ENCODE measurements at places on chromosomes 5 and 9.

- H3K27me3 ChIP-seq = no peaks in the 10 kb centered on the region
- H3K36me3 ChIP-seq = no peaks in the 10 kb centered on the region
- no peak overlapping the region for H3K27ac ChIP-seq
- H3K4me1 ChIP-seq = peaks cover 17% of the 10 kb centered on the region
- no peak overlapping the region for H3K4me3 ChIP-seq
These were observed 3.2 kb downstream of the TGFBR1 start for GRCh38 chr9:99108131-99108530.

DNA sequence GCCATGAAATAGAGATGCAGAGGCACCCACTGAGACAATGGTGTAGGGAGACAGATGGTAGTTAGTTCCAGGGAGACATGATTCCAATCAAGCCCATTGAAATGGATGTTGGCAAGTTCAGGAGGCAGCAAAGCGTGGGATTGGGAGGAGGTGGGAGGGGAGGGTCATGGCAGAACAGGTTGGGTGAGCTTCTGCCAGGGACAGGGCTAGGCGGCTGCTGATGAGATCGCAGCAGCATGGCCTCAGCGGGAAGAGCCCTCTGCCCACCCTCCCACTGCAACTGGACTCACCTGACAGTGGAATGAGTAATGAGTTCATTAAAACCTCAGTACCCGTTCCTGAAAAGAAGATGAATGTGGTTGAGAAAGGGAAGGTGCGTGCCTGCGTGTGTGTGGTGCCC is 418.2 kb downstream of the CDK5RAP2 start:
- H3K36me3 ChIP-seq = no peaks in the 10 kb centered on the region
- no peak for DNase-seq
- H3K4me1 ChIP-seq = no peaks in the 10 kb centered on the region
- H3K27ac ChIP-seq = no peak overlapping the region

DNA sequence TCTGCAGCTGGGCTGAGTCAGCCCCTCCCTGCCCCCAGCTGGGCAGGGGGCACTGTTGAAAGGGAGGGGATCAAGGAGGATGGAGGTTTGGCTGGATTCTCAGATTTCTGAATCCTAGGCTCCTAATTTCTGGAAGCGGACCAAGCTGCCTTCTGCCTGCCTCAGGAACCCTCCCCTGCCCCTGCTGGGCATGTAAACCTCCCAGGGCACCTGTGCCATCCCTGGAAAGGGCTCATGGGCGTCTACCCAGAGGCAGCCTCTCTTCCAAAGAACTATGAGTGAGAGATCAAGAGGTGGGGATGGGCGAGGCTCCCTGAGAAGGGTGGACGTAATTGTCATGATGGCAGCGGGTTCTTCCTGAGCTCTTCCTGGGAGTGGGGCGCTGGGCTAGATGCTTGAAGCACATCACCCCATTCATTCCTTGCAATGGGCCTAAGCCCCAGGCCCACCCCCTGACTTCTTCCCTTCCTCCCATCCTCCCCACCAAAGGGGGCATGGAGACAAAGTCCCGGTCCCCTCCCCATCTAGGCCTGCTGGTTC is 21.6 kb downstream of the CSF1R start:
- H3K4me3 ChIP-seq = no peak overlapping the region
- no peaks in the 10 kb centered on the region for H3K27me3 ChIP-seq
- no peak for DNase-seq

- no peak overlapping the region for H3K4me3 ChIP-seq
- no peaks in the 10 kb centered on the region for H3K36me3 ChIP-seq
- H3K27me3 ChIP-seq = peaks cover 14% of the 10 kb centered on the region
- DNase-seq = no peak
- no peaks in the 10 kb centered on the region for H3K4me1 ChIP-seq
These were observed 20.1 kb upstream of the SLC36A1 start for GRCh38 chr5:151427258-151427657.

DNA sequence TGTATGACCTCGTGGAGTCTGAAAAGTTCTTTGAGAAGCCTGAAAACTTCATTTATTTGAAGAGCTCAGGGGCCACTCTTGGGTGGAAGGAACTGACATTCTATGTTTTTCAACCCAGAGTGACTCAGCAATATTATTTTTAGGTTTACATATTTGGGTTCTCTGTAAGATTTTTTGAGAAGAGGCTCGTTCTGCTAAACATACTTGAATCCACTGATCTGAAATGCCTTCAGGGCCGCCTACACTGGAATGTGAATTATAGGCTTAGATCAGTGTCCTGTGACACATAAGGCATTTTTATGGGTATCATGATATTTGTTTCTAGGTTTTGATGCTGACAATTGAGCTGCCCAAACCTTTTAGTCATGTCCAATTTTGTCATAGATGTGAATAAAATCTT is 86.2 kb downstream of the PSAT1 start:
- no peaks in the 10 kb centered on the region for H3K36me3 ChIP-seq
- no peak overlapping the region for H3K4me3 ChIP-seq
- no peaks in the 10 kb centered on the region for H3K27me3 ChIP-seq
- no peak for DNase-seq

DNA sequence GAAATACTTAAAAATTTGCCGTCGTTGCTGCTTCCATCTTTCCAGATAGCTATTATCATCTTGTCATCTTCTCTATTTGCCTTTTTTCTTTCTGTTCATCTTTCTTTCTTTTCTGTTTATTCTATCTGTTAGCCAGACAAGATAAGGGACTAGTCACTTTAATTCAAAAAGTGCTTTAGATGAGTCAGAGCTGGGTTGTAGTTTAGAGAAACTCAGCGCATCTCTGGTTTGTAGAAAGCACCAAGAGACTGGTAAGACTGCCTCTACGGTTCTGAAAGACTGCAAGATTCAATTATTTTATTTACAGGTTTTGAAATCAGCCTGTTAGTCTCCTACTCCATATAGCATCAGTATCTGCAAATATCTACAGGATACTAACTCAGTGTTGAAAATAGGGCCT is 562.8 kb upstream of the RIOK2 start:
- no peaks in the 10 kb centered on the region for H3K36me3 ChIP-seq
- DNase-seq = no peak
- H3K27me3 ChIP-seq = no peaks in the 10 kb centered on the region
- H3K27ac ChIP-seq = no peak overlapping the region
- no peak overlapping the region for H3K4me3 ChIP-seq

DNA sequence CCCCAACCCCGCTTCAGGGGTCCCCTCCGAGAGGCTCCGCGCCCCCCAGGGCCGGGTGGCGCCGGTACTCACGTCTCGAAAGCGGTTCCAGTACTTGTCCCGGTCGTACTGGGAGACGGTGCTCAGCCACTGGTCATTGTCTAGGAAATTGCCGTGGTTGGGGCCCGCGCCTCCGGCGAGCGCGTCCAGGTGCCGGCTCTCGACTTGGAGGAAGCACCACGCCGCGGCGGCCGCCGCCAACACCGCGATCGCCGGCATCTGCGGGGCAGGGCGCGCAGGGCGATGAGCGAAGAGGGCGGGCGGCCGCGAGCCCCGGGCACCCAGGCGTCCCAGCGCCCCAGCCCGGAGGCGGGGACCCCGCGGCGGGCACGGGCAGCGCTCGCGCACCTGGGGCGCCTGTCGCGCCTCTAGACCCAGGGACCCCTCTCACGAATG is 808 bp downstream of the SPOCK1 start:
- no peak overlapping the region for H3K4me3 ChIP-seq
- H3K27me3 ChIP-seq = no peaks in the 10 kb centered on the region
- DNase-seq = no peak
- H3K27ac ChIP-seq = no peak overlapping the region
- no peaks in the 10 kb centered on the region for H3K4me1 ChIP-seq

- no peaks in the 10 kb centered on the region for H3K4me1 ChIP-seq
- no peak overlapping the region for H3K4me3 ChIP-seq
- no peaks in the 10 kb centered on the region for H3K36me3 ChIP-seq
These were observed 79.4 kb upstream of the RASEF start for GRCh38 chr9:83142389-83142788.

DNA sequence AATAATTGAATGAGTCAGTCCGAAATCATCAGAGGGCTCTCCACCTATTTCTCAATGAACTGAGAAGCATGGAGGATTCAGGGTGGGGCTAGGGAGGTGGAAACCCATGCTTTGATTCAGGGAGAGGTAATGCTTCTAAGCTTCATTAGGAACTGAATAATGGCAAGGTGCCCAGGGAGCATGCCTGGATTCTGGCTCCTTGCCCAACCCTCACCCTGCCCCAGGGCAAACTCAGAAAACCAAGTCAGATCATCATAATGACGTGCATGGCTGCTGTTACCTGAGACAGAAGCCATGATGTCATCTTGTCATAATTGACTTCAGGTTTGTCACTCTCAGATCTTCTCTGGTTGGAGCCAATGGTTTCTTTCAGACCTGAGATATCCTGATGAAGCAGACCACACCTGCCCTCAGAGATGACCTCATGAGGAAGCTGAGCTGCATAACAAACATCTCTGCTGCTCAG is 199.6 kb downstream of the SYK start:
- H3K27me3 ChIP-seq = no peaks in the 10 kb centered on the region
- peaks cover 22% of the 10 kb centered on the region for H3K4me1 ChIP-seq
- H3K36me3 ChIP-seq = no peaks in the 10 kb centered on the region
- H3K27ac ChIP-seq = peak overlapping the region; percentile 74

DNA sequence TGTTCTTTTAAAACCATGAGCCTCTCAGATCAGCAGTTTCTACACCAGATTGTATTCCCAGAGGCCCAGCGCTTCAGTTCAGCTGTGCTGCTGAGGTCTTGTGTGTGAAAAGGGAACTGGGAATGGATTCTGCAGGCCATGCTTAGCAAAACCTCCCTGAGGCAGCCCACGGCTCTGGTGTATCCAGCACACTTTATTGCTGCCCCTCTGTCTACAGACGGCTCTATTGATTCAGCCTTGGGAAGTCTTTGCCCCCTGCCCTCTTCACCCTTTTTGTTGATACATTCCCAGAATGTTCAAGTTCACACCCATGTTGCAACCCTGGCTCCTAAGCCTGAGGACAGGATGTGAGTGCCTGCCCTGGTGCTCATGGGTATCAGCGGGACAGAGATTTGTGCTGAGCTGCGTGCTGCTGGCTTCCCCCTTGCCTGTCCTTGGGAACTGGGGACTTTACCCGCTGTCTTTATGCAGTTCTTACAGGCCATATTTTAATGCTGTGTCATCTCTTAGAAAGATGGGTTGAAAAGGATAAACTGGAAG is 37.3 kb downstream of the ARHGAP26 start:
- no peak for DNase-seq
- H3K36me3 ChIP-seq = no peaks in the 10 kb centered on the region
- no peak overlapping the region for H3K4me3 ChIP-seq
- H3K27me3 ChIP-seq = no peaks in the 10 kb centered on the region
- no peak overlapping the region for H3K27ac ChIP-seq

Data from PC-9 (cell line).